NCI-H2227 treated with DMSO at 0.1 percent for 48 hours (cell line): ENCODE measurements at places on chromosomes 5 and 9.

GRCh38 chr5:57172466-57173318, 1.2 kb upstream of the GPBP1 start:
- no peak for DNase-seq

DNA sequence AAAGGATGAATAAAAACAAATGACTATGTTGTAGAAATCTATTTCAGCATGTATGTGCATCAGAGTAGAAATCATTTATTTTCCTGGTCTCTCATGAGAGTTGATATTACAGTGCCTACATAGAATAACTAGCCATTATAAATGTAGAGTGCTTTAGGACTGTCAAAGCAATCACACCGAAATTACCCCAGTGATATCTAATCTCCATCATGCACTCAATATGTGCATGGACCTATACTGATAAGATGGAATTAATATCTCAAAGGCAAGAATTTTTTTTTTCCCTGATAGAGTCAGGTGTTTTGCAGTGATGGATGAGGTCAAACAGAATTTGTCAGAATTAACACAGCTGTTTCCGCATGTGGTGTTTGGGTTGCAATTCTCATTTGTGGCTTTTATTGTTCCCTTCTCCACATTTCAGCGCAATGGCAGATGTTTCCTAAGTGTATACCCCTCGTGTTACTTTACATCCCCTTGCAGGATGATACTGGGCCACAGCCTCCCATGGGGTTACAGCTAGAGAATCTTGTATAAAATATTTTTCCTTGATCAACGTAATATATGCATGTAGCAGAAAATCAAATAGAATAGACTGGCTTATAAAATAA, 298.8 kb downstream of the RASEF start:
- DNase-seq = no peak

- DNase-seq = no peak
Observed at GRCh38 chr9:131238402-131239021, 37.8 kb downstream of the FAM78A start.

GRCh38 chr9:79674052-79674777, 102.5 kb downstream of the TLE4 start:
- no peak for DNase-seq

DNA sequence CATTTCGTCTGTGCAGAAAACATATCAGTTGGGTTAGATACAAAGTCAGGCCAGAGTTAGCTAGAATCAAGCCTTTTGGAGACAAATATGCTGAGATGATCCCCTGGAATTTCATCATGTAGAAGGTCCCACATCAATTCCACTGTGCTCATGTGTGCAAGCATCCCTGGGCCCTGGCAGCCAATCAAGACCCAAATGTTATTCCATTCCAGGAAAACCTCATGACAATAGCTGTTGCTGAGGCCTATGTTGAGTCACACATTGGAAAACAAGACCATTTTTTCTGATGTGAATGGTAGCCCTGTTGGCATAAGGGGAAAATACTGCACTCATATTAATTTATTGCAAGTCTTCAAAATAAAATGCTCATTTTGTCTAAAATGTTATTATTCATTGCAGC, 11.5 kb downstream of the SPOCK1 start:
- DNase-seq = no peak
